ENCODE measurements at places on chromosomes 12 and 14.

- no peak for DNase-seq
Observed at GRCh38 chr12:114479831-114480230, 73.9 kb upstream of the TBX5 start.

DNA sequence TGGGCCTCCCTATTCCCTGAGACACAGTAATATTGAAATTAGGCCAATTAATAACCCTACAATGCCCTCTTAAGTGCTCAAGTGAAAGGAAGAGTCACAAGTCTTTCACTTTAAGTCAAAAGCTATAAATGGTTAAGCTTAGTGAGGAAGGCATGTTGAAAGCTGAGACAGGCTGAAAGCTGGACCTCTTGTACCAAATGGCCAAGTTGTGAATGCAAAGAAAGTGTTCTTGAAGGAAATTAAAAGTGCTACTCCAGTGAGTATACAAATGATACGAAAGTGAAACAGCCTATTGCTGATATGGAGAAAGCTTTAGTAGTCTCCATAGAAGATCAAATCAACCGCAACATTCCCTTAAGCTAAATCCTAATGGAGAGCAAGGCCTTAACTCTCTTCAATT is 140.8 kb downstream of the PTCSC3 start:
- DNase-seq, result no peak

DNA sequence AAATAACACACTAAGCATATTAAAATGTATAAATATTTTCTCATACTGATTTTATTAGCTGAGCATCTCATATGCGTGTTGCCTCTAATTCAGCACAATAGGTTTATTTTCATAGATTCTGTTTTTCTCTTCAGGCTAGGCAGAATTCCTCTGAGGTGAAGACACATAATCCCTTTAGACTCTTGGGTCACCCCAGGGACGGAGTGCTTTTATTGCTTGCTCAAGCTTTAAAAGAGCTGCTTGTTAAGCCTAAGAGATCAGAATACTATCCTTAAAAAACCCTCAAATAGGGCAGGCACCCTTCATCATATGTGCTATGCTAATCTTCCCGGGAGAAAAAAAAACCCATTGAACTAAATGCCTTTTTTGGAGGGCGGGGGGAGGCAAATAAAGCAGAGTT is 390.1 kb downstream of the KCNH5 start:
- DNase-seq, result no peak

DNA sequence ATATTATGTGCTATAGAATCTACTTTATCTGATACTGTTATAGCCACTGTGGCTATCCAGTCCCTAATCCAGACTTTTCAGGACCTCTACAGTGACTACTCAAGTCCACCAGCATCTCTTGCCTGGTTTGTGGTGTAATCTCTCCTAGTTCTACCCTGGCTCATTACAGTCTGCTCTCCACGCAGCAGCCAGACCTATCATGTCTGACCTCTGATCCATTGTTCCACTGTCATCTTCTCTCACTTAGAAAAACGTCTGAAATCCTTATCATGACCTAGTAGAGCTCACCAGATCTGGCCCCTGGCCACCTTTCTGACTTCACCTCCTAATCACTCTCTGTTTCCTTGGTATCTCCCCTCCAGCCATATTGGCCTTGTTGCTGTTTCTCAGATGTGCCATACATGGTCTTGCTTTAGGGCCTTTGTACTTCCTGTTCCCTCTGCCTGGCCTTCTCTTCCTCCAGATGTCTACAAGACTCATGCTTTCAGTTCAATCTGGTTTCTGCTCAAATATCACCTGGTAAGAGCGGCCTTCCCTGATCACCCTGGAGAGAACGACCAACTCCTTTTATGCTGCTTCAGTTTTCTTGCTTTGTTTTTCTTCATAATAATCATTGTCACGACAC is 475.5 kb downstream of the AACS start:
- no peak for DNase-seq

- DNase-seq, result no peak
Observed at GRCh38 chr12:38427442-38427841, 110.9 kb downstream of the ALG10B start.

- DNase-seq, result no peak
Observed at GRCh38 chr12:32834122-32834521, 62.5 kb downstream of the PKP2 start.

DNA sequence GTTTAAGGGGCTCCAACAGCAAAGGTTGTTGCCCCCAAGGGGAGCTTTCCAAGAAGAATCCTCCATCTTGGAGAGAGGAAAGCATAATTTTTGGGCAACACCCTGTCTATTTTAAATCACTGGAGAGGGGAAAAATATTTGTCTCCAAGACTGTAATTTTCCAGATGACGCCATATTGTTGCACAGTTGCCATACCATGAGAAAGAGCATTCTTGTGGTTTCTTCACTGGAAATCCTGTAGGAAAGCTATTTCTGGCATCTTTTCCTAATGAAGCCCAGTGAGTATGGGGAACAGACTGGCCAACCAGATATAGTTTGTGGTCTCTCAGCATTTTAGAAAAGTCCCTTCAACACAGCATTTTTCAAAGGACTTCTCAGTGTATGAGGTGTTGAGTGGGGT is 88.1 kb upstream of the MANSC4 start:
- DNase-seq, result no peak

- DNase-seq, result no peak
Observed at GRCh38 chr12:127787544-127787943, 479.4 kb upstream of the TMEM132C start.

GRCh38 chr14:76191297-76191696 is 39.6 kb downstream of the GPATCH2L start:
- DNase-seq, result no peak

- no peak for DNase-seq
Observed at GRCh38 chr12:125111403-125111802, 46.2 kb downstream of the AACS start.

- DNase-seq, result no peak
Observed at GRCh38 chr12:63090716-63091115, 60.3 kb downstream of the AVPR1A start.

DNA sequence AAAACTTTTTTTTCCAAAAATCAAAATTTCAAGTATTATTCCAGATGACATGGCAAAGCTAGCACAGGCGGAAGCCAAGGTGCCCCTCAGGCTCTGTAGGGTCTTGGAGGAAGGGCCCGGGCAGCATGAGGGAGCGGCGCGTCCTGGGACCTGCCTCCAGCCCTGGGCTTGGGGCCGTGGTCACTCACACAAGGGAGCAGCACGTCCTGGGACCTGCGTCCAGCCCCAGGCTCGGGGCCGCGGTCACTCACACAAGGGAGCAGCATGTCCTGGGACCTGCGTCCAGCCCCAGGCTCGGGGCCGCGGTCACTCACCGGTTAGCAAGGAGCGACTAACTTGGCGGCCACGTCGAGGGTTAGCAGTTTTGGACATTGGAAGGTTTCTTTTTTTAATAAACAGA is 11.9 kb upstream of the GOLGA3 start:
- no peak for DNase-seq

- DNase-seq, result no peak
Observed at GRCh38 chr12:109731231-109731731, 17.7 kb downstream of the FAM222A start.

GRCh38 chr14:32377046-32377646 is 48.0 kb downstream of the AKAP6 start:
- DNase-seq, result no peak
